RPMI7951 (cell line): ENCODE measurements at places on chromosomes 11 and 22. TPM values are rescaled to one million over a fixed set of nuclear protein-coding genes. Genes with fewer than 3 reads are reported as not detected.

DNA sequence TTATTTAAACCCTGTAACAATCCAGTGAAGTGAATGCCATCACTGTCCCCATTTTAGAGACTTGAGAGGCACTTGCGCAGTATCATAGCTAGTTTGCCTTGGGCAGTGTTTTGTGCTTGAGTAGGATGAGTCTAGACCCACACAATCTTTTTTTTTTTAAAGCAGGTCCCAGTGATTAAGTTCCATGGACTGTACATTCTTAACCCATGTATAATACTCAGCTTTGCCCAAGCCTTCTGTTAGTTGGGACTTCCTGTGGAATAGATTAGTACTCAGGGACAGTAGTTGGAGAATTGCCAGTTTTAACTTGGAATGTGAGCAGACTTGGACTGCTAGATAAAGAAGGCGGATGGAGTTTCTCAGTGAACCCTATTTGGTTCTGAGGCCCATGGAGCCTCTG, 108.6 kb upstream of the RASSF10 start:
- DNase-seq, result peak; percentile 97

The NXPE2 gene
- total RNA-seq, result 0.12 and 0.39 TPM in 2 replicates

- no peak for DNase-seq
These were observed 212.3 kb upstream of the NCAM1 start for GRCh38 chr11:112748713-112749543.

DNA sequence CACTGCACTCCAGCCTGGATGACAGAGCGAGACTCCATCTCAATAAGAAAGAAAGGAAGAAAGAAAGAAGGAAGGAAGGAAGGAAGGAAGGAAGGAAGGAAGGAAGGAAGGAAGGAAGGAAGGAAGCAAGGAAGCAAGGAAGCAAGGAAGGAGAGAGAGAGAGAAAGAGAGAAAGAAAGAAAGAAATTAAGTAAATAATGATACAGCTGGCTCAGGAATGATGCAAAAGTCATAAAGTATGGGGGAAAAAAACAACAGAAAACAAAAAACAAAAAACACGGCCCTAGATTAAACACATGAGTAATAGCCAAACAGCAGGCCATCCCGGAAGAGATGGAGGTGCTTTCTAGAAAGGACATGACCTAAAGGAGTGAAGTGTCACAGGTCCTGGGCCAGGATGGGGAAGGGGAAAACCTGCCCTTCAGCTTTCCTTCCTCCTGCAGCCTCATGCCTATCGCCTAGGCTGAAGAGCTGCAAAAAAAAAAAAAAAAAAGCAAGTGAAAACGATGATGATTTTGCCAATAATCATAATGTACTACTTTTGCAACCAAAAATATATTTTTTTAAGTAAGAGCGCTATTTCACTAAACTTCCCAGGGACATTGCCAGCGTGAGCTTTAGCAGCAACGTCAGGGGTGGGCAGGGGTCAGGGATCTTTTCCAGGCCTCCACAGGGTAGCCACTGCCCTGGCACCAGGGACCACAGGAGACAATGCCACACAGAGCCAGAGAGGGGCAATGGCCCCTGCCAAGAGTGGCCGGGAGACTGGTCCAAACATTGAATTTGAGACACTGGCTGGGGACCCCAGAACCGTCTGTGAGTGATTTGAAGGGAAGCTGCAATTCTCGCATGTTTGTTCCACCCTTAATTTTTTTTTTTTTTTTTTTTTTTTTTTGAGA, 28.2 kb upstream of the TMPRSS4 start:
- DNase-seq, result no peak

The RPS3 gene
- 1,629 and 2,029 TPM in 2 replicates for total RNA-seq

- peak; percentile 75 for DNase-seq
These were observed 2.3 kb downstream of the MMP11 start for GRCh38 chr22:23774922-23775436.

DNA sequence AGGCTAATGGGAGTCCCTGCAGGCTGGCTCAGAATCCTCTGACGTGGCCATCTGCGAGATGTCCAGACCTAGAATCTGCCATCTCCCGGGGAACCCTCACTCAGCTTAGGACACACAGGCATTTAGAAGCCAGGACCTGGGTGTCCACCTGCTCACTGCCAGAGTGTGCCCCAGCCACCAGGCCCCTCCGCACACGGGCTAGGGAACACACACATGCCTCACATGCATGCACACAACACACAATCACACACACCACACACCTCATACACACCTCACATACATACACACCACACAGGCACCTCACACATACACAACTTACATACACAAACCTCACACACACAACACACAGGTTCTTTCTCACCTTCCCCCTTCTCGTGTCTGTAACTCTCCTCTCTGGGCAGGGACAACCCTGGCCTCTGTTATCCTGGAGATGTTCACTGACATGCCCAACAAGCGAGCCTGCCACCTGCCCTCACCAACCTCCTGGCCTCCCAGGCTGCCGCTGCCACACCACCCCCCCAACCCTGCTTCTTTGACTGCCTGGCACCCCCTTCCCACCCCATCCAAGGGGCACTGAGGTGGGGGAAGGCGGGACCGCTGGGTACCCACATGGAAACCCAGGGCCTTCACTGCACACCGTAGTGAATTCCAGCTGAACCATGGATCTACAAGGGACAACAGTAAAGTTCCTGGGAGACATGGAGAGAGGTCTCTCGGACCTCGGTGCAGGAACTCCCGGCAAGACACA, 38.1 kb downstream of the GNB1L start:
- DNase-seq, result no peak

The KRTAP5-2 gene
- total RNA-seq, result not detected in 2 replicates

DNA sequence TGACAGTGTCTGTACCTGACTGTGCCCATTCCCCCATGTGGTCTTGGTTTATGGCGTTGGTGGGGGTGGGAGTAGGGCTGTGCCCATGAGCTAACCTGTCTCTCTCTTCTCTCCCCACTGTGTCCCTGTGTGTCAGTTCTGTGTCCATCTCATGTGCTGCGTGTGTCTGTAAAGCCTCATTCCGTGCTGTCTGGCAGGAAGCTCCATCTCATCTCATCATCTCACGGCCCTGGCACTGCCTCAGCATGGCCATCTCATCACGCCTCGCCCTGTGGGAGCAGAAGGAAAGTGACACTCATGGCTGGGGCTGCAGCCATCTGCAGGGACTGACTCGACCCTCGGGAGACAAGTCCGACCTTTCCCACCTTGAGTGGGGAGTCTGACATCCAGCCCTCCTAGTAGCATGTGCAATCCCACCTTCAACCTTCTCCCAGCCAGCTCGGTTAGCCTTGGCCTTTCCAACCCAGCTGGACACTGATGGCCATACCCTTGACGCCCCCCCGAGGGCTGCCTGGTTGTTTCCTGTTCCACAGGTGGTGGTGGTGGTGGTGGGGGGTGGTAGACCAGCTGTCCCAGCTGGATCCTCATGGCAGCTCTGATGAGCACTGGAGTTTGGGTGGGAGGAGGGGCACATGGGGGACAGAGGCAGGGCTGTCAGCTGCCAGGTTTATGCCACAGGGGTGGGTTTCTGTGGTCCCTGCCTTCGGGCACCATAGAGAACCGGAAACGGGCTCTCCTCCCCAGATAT, 19.0 kb downstream of the MYO18B start:
- DNase-seq, result no peak

- no peak for DNase-seq
These were observed 1.5 kb downstream of the WNT7B start for GRCh38 chr22:45975164-45976161.

The ZFPL1 gene
- total RNA-seq, result 58.3 and 65.6 TPM in 2 replicates

DNA sequence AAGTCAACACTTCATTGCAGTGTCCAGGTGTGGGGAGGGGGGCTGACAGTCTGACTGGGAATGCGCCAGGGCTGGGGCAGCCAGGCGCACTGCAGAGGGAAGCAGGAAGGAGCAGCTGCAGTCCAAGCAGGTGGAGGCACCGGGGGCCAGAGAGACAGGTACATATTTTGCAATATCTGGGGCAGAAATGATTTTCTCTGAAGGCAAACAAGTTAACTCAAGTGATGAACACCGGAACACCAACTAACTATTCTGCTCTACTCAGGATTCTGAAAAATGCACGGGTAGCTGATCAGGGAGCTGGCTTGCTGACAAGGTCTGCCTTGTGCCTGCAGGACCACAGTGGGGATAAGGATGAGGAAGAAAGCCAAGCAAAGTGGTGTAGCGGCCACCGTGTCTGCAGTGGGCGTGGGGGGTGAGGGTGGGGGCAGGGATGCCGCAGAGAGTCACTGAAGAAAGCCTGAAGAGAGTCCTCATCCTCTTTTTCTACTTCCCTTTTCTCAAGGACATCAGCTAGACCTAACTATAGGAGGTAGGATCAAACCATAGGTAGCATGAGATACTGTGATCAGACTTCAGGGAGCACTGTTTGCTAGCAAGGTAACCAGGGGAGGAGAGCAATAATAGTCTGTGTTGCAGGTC, 83.4 kb downstream of the SCN3B start:
- no peak for DNase-seq

DNA sequence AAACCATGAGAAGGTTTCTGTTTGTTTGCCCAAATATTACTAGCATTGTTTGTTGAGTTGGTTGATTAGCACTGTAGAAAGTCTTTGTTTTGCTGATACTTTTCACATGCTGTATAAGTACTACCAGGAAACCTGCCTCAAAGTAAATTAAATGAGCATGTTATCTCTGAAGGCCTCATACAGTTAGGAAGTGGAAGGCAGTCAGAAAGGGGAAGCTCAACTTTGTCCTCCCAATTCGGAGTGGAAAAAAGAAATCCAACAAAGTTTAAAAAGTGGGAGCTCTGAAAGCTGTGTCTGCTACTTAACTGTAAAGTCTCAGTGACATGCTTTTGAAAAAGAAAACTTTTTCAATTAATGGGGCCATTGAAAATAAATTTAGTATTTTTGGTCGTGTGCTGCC, 188.3 kb upstream of the BLID start:
- DNase-seq, result no peak

GRCh38 chr22:28788601-28789000, 11.8 kb downstream of the XBP1 start:
- DNase-seq, result no peak

The KCNK4 gene
- not detected in 2 replicates for total RNA-seq

DNA sequence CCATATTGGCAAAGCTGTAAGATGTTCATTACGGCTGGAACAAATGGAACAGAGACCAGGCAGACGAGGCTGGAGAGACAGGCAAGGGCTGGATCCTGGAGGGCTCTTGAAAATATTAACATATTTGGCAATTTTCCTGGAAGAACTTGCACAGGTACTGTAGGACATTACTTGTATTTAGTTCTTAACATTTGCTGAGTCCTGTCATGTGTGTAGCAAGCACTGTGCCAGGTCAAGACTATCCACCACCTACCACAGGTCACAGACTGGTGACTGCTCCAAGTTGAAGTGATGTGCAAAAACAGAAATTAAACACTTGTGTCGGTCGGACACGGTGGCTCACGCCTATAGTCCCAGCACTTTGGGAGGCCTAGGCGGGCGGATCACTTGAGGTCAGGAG, 58.7 kb upstream of the TNRC6B start:
- DNase-seq, result no peak

- DNase-seq, result no peak
These were observed 79.3 kb upstream of the SHANK2 start for GRCh38 chr11:71331631-71332030.

GRCh38 chr11:17328871-17329494, 22.6 kb upstream of the NCR3LG1 start:
- no peak for DNase-seq

DNA sequence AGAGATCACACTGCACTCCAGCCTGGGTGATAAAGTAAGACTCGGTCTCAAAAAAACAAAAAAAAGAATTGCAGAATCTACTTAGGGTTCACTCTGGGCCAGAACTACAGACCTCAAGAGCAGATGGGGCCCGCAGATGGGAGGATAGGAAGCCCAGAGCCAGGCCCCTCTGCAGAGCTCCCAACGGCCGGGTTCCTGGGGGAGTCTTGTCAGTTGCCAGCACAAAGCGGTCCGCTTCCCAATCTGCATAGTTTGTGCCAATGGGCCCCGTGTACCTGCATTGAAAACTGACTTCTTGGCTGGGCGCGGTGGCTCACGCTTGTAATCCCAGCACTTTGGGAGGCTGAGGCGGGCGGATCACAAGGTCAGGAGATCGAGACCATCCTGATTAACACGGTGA, 1.7 kb upstream of the CHID1 start:
- no peak for DNase-seq

DNA sequence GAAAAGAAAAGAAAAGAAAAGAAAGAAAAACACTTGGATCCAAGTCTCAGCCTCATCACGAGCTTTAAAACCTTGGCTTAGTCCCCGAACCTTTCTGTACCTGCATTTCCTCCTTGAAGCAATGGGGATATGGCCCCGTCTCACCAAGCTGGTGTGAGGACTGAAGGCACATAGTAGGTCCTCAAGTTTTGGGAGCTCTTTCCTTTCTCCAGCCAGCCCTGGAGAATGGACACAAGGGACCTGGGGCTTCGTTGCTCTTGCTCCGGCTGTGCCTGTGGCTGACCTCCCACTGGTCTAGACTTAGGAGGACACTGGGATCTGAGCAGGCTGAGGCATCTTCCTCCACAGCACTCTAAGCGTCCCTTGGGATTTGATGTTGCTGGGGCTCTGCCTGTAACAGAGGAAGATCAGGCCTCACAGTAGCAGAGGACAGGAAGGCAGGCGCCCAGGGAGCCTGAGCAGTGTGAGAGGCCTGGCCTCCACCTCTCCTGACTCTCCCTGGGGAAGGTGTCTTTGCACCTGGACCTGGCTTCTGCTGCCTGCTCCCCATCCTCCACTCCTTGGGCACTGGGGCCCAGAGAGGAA, 32.8 kb downstream of the KCNC1 start:
- no peak for DNase-seq

DNA sequence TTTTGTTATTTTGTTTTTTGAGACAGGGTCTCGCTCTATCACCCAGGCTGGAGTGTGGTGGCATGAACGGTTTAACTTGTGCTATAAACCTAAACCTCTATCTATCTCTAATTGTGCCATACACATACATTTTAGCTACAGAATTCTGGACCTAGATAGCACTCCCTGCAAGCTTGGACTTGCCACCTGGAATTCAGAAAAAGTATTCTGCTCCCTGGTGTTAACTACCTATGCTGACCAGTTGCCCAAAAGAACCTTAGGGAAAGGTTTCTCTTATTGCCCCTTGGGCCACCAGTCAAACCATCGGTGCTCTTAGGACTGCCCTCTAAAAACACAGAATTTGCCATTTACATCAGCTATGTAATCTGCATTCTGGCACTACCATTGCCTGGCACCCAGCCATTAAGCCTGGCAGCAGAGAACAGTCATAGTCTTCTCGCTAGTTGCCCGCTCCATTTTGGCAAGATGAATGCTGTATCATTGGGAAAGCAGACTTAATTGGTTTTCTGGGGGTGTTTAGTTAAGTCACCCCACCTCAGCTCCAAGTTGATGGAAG, 55.3 kb downstream of the ETS1 start:
- no peak for DNase-seq

- peak; percentile 97 for DNase-seq
These were observed 25.2 kb upstream of the GCAT start for GRCh38 chr22:37782340-37783168.

DNA sequence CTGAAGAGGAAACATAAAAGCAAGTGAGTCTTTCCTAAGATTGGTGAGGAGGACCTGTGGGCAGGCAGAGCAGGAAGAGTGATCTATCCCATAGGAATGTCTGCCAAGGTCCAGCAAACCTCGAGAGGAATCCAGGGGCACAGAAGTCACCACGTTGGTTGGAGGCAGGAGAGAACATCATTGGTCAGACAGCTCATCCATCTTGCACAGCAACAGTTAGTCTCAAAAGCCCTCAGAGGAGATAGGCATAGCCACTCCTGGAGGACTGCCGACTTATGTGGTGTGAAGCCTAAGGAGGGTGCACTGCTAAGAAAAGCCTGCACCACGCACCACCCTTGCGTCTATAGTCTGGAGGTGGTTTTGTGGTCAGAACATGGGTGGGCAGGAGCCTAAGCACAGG, 109.1 kb downstream of the RASSF10 start:
- DNase-seq, result peak; percentile 100

GRCh38 chr11:104691129-104691528, 207.1 kb downstream of the CASP12 start:
- DNase-seq, result no peak

GRCh38 chr11:126924376-126925040, 76.1 kb downstream of the KIRREL3 start:
- DNase-seq, result no peak

The ZNF280A gene
- 0.59 and 0.96 TPM in 2 replicates for total RNA-seq
